ENCODE measurements at places on chromosomes 2 and 18. TPM values are rescaled to one million over a fixed set of nuclear protein-coding genes. Genes with fewer than 3 reads are reported as not detected.

The TMEM198 gene
- 3.7 TPM for total RNA-seq

The FRZB gene
- total RNA-seq: not detected

The IL1RN gene
- total RNA-seq: 12.8 TPM

The CKAP2L gene
- 35.8 TPM for total RNA-seq

The MROH2A gene
- not detected for total RNA-seq

The SEPTIN10 gene
- total RNA-seq: 7.5 TPM

The TTR gene
- not detected for total RNA-seq

The PAIP2B gene
- 3.3 TPM for total RNA-seq

The DNAJC5G gene
- not detected for total RNA-seq

The HOXD9 gene
- not detected for total RNA-seq

The SPC25 gene
- 29.0 TPM for total RNA-seq

The FBXO48 gene
- total RNA-seq: 2.0 TPM
